ENCODE measurements at places on chromosomes 6 and 20. TPM values are rescaled to one million over a fixed set of nuclear protein-coding genes. Genes with fewer than 3 reads are reported as not detected.

The FYN gene
- total RNA-seq, result 162 TPM

The DPPA5 gene
- total RNA-seq, result not detected

The GTSF1L gene
- not detected for total RNA-seq

The ZNF165 gene
- 0.30 TPM for total RNA-seq

The DEFB118 gene
- total RNA-seq, result not detected

The TP53TG5 gene
- total RNA-seq, result 0.12 TPM

The CUTA gene
- total RNA-seq, result 95.1 TPM

The DHX35 gene
- 5.9 TPM for total RNA-seq

The PLN gene
- 6.5 TPM for total RNA-seq

The ASF1A gene
- 5.5 TPM for total RNA-seq

The EMILIN3 gene
- total RNA-seq, result not detected

The UQCC2 gene
- total RNA-seq, result 33.9 TPM

The PTGIS gene
- 209 TPM for total RNA-seq

The GFOD1 gene
- total RNA-seq, result 7.6 TPM

The PXDC1 gene
- 103 TPM for total RNA-seq
